EH (cell line): ENCODE measurements at places on chromosomes 16 and 17.

DNA sequence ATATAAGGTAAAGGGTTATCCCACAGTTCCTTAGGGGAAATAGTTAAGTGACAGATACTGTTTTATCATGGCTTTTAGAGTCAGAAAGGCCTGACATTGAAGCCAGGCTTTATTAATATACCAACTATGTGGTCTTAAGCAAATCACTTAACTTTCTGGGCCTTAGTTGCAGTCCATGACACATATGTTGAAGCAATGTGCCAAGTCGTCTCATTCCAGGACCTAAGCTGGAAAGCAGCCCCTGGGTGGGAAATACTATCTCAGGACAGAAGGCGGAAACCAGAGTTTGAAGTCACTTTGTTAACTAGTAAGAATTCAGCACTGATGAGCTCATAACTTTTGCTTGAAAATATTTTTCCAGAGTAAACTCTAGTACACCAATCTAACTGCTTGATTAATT, 80.0 kb downstream of the USP32 start:
- DNase-seq: peak; percentile 56

DNA sequence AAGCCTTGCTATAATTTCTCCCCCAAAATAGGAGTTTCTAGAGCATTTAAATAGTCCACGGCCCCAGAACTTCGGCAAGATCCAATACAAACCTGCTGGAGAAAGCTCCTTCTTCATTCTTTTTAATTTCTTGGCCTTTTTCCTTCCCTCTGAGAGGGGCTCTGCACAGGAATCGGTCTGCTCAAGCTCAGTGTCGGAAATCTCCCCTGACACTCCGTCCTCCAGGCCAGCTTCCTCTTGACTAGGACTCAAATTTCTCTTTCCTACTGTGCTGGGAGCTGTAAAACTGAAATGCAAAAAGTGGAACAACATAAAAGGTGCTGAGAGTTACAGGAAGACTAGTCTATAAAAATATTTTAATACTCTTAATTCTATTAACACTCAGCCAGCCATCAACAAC, 183.3 kb downstream of the PARN start:
- no peak for DNase-seq

DNA sequence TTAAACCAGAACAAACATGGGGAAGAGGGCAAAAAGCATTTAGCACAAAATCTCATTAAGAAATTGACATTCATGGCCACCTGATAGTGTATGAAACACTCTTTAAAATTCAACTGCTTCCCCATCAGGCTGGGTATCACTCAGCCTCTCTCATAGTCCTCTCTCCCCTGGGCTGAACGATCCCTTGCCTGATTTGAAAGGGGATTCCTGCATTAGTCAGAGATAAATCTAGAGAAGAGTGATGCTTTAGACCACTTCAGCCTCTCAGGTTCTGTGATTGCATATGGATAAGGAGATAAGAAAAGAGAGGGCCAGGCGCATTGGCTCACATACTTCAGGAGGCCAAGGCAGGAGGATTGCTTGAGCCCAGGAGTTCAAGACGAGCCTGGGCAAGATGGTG, 280.0 kb downstream of the SOX9 start:
- no peak for DNase-seq

GRCh38 chr17:15185625-15185991, 79.5 kb downstream of the PMP22 start:
- DNase-seq: peak; percentile 82

DNA sequence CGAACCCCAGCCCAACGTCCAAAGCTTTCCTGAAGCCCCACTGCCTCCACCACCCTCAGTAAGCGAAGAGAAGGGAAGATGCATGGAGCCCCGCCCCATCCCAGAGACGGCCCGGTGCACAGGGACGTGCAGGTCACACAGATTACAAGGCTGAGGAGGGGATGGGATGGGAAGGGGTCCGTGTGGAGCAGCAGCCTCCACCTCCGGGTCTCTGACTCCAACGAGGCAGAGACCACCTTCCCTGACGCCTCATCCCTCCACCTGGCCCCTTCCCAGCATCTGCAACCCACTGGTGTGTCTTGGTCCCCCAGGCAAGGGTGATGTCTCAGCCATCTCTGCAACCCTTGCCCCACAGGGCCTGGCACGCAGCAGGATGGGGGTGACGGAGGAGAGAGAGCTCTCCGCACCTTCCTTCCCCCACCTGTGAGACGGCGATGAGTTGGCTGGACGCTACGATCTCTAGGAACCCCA, 58.5 kb downstream of the TBC1D16 start:
- DNase-seq: no peak

- no peak for DNase-seq
These were observed 172.5 kb downstream of the PRKCA start for GRCh38 chr17:66474806-66475497.

DNA sequence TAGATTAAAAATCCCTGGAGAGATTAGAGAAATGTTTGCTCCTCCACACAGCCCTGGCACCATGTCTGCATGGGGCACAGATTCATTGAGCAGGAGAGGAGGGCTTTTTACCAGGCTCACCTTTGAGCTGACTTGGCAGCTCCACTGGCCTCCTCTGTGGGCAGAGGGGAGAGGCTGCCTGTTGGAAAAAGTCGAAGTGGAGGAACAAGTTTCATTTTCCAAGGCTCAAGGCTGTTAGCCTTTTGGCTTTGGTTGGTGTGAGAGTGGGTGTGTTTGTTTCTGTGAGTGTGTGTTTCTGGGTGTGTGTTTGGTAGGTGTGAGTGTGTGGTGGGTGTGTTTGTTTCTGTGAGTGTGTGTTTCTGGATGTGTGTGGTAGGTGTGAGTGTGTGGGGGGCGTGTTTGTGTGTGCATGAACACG, 5.6 kb downstream of the TMEM238L start:
- DNase-seq: no peak

DNA sequence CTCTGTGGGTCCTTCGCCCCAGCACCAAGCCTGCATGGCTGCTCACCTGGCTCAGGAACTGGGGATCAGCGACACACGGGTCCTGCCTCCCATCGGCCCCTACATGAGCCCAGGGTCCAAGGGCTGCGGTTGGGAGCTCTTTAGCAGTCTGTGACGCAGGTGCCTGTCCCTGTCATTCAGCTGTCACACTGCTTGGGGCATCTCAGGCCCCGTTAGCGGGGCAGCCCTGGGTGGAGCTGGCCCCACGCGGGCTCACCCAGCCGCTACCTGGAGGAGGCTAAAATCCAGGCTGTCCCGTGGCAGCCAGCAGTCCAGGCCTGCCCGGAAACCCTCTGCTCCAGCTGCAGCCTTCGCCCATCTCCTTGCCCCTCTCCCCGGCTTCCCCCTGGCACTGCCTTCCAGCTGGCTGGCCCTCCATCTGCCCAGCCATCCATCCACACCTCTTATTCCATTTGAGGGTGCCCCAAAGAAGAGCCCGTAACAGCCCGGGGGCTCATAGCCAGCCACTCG, 3.3 kb downstream of the GCGR start:
- DNase-seq: no peak

DNA sequence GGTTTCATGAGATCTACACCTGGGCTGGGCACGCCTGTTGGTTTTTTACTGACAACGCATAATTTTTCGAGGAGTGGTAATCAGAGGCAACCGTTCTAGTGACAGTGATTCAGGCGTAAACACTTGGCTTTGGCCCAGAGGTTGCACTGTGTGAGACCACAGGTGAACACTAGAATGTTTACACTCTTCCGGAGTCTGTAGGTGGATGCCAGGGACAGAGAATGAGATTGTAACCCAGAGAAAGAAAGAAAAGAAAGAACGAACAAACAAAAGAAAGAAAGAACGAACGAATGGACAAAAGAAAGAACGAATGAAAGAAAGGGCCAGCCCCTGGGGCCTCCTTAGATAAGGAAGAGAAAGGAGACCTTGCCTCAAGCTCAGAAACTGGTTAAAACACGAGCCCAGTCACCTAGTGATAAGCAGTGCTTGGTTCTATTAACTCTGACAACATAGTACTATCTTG, 113.2 kb downstream of the PRKCB start:
- DNase-seq: no peak

GRCh38 chr16:71426069-71426879, 15.6 kb downstream of the TLE7 start:
- DNase-seq: peak; percentile 72

GRCh38 chr16:49884033-49885015, 28.4 kb upstream of the ZNF423 start:
- no peak for DNase-seq

- no peak for DNase-seq
These were observed 1.2 kb downstream of the CACNA1G start for GRCh38 chr17:50561746-50562141.

- DNase-seq: peak; percentile 93
These were observed 19.8 kb upstream of the TANGO6 start for GRCh38 chr16:68823401-68824135.

DNA sequence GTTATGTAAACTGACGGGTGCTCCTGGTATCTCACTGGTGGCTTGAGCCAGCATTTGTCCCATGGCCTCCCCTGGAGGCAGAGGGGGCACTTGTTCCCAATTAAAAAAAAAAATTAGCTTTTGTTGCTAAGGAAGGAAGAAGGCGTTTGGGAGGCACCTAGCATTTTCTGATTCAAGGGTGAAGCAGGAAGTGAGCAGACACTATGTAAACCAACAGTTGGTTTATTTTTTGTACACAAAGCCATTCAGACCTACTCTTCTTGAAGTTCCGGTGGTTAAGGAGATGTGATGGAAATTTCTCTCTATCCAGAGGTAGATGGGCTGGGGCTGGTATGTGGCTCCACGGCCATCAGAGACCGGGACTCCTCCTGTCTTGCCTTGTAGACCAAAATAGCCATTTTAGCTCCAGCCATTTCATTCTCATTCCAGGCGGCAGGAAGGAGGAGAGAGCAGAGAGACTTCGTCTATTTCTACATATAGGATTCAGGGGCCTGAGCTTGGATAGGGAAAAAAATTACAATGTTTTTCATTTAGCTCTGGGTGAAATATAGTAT, 103.0 kb downstream of the SNX29 start:
- DNase-seq: no peak

DNA sequence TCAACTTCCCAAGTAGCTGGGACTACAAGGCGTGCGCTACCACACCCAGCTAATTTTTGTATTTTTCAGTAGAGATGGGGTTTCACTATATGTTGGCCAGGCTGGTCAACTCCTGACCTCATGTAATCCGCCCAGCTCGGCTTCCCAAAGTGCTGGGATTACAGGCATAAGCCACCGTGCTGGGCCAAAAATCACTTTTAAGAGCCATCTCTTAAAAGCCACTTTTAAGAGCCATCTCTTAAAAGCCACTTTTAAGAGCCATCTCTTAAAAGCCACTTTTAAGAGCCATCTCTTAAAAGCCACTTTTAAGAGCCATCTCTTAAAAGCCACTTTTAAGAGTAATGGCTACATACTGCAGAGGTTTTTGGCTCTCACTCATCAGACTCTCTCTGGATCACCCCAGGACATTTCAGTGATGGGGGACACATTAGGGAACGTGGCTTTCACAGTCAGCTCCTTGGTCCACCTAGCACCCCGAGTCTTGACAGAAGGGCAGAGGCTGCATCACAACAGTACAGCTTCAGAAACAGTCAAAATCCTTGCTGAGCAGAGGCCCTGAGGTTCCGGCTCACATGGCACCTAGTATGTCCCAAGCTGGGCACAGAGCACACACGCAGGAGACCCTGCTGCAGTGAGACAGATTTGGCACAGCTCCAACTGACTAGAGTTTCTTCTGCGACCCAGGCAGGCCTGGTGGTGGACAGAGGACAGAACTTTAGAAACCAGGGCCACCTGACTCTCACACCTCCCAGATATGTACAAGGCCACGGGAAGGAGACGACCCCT, 23.6 kb downstream of the RANBP10 start:
- no peak for DNase-seq

DNA sequence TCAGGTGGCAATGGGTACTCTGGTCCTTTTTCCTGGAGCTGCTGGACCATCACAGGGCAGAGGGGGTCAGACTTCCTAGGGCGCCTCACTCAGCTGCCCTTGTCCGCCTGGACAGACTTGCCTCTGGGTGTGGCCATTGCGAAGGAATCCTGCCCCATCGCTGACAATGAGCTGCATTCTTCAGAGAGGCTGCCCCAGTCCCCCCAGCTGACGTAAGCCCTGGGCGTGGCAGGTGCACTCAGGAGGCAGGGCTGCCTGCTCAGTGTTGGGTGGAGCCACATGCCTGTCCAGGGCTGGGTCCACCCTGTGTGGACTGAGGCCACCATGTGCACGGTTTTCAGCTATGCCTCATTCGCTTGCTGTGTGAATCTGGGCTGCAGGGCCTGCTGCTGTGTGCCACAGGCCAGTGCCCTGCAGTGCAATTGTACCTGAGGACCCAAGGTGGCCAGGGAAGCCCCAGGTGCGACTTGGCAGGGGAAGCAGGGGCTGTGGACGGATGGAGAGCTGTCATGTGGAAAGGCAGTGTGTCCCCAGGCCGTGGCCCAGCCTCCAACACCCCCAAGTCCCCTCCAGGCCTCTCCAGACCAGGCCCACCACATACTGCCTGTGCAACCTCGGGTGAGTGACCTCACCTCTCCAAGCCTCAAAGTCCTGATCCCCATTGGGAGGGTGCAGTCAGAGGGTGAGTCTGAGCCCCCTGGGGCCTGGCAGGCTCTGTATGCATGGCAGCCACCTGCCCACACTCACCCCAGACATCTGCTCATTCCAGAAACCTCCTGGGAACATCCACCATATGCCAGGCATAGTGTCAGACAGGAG, 14.0 kb upstream of the MPRIP start:
- peak; percentile 90 for DNase-seq

GRCh38 chr16:69522732-69523404, 42.9 kb upstream of the NFAT5 start:
- no peak for DNase-seq

- DNase-seq: peak; percentile 41
These were observed 22.8 kb downstream of the PGS1 start for GRCh38 chr17:78401246-78401645.

GRCh38 chr16:71746442-71747046, 22.0 kb upstream of the PHLPP2 start:
- DNase-seq: peak; percentile 45

DNA sequence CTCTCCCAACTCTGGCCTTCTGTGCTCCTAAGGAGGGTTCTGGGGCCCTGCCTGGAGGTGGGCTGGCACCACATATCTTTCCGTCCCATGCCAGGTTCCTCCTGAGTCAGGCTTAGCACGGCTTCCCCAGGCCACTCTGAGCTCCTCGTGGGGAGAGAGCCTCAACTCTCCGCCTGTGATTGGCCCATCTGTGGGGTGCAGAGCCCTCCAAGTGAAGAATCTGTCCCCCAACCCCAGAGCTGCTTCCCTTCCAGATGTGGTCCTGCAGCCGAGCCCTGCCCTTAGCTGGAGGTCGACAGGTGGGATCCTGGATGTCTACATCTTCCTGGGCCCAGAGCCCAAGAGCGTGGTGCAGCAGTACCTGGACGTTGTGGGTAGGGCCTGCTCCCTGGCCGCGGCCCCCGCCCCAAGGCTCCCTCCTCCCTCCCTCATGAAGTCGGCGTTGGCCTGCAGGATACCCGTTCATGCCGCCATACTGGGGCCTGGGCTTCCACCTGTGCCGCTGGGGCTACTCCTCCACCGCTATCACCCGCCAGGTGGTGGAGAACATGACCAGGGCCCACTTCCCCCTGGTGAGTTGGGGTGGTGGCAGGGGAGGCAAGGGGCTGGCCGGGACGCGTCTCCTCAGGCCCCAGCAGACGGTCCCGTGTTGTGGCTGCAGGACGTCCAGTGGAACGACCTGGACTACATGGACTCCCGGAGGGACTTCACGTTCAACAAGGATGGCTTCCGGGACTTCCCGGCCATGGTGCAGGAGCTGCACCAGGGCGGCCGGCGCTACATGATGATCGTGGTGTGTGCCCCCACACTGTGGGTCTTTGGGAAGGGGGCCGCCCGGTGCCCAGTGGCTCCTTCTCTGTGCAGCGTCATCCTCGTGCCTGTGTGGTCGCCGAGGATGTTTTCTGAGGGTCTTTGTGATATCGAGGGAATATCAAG, 6.9 kb downstream of the GAA start:
- no peak for DNase-seq
